ENCODE measurements at places on chromosomes 7 and 10.

DNA sequence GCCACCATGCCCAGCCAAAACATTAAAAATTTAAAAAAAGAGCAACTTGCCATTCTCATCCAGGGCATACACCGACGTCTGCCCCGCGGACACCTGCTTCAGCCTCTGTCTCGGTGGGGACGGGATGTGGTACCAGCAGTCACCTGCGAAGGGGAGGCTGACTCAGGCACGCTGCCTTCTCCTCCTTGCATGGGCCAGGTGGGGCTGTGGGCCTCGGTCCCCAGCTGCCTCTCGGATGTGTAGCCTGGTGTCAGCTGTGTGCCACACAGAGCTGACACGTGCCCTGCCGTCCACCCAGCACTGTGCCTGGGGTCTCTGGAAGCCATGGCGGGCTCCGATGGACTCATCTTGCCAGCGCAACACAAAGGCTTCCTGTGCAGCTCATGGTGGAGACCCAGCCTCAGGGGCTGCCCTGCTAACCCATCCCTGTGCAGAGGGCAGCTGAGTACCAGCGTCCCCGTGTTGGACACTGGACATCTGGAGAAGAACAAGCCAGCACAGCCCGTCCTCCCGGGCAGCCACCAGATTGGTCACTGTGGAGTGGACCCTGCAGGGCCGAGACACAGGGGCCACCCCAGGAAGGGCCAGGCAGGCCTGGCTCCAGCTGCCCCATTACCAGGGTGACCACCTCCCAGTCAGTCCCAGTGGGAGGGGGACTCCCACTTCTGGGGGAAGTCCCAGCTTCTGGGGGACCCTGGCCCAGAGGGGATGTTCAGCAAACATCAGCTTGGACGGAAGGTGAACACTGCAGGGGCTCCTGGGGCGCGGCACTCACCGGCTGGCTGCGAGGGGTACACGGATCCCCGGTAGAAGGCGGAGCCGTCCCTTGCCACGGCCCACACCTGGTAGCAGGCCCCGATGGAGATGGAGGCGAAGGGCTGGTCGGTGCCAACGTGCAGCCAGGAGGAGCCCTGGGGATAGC is 10.6 kb downstream of the BHLHA15 start:
- DNase-seq = no peak

GRCh38 chr10:95334805-95335144 is 44.0 kb upstream of the PDLIM1 start:
- no peak for DNase-seq

DNA sequence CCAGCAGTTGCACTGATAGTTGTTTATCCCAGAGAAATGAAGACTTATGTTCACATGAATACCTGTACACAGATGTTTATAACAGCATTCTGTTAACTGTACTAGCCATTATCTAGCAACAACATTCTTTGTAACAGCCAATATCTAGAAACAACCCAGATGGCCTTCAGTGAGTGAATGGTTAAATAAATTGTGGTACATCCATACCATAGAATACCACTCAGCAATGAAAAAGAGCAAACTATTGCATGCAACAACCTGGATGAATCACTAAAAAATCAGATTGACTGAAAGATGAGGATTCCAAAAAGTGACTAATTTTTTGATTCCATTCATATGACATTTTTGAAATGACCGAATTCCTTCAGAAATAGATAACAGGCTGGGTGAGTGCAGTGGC is 360.3 kb downstream of the MALRD1 start:
- no peak for DNase-seq

GRCh38 chr10:98168147-98168546 is 33.7 kb downstream of the R3HCC1L start:
- peak; percentile 87 for DNase-seq

- peak; percentile 92 for DNase-seq
These were observed 163.0 kb upstream of the KLF14 start for GRCh38 chr7:130896898-130897514.
